ENCODE measurements at places on chromosomes 7 and 10.

GRCh38 chr10:50416181-50416824, 165.0 kb upstream of the ASAH2 start:
- H3K4me1 ChIP-seq: no peaks in the 10 kb centered on the region
- DNase-seq: no peak
- no peaks in the 10 kb centered on the region for H3K36me3 ChIP-seq
- H3K27me3 ChIP-seq: no peaks in the 10 kb centered on the region

- peak; percentile 43 for DNase-seq
- no peaks in the 10 kb centered on the region for H3K27me3 ChIP-seq
- H3K4me3 ChIP-seq: no peak overlapping the region
- no peak overlapping the region for H3K27ac ChIP-seq
- H3K36me3 ChIP-seq: no peaks in the 10 kb centered on the region
These were observed 16.4 kb downstream of the KCP start for GRCh38 chr7:128894101-128894440.

GRCh38 chr7:35450456-35451214, 196.7 kb upstream of the TBX20 start:
- H3K27ac ChIP-seq: no peak overlapping the region
- no peak overlapping the region for H3K4me3 ChIP-seq
- no peaks in the 10 kb centered on the region for H3K4me1 ChIP-seq
- no peaks in the 10 kb centered on the region for H3K36me3 ChIP-seq
- no peaks in the 10 kb centered on the region for H3K27me3 ChIP-seq

DNA sequence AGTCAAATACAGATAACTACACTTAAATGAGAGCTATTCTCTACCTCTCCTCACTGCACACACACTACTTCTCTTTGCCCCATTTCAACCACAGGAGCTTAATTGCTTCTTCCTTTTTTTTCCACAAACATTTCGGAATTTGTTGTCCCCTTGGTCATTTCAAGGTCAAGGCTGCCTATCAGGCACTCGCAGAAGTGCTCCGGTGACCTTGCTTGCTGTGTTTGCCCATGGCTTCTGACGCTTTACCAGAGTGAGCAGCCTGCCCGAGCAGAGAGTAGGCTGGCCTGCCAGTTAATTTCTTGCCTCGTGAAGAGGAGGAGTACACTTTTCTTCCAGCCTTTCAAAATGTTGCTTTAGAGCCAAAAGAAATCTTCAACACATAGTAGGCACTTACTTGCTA, 297.1 kb upstream of the LRGUK start:
- H3K36me3 ChIP-seq: no peaks in the 10 kb centered on the region
- H3K4me1 ChIP-seq: no peaks in the 10 kb centered on the region
- no peaks in the 10 kb centered on the region for H3K27me3 ChIP-seq
- H3K4me3 ChIP-seq: no peak overlapping the region

DNA sequence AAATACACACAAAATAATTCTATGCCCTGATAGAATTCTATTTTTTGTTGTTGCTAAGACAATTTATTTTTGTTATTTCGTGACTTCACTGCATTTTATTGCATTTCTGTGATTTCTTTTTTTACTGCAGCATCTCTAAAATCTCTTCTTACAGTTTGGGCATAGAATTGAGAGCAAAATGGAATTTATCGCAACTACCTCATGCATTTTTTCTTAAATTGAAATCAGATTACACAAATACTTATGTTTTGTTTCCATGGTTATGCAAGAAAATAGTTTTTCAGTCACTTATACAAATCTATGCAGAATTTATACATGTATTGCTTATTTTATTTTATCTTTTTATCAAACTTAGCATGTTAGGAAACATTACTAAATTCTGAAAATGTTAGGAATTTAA, 781.8 kb upstream of the LRRTM3 start:
- no peak overlapping the region for H3K4me3 ChIP-seq
- DNase-seq: no peak
- no peak overlapping the region for H3K27ac ChIP-seq
- no peaks in the 10 kb centered on the region for H3K4me1 ChIP-seq
- no peaks in the 10 kb centered on the region for H3K27me3 ChIP-seq
- H3K36me3 ChIP-seq: no peaks in the 10 kb centered on the region

GRCh38 chr10:49734676-49735075, 27.4 kb downstream of the OGDHL start:
- no peak for DNase-seq
- H3K27ac ChIP-seq: no peak overlapping the region
- H3K4me1 ChIP-seq: no peaks in the 10 kb centered on the region
- no peaks in the 10 kb centered on the region for H3K36me3 ChIP-seq
- no peaks in the 10 kb centered on the region for H3K27me3 ChIP-seq
- H3K4me3 ChIP-seq: no peak overlapping the region

DNA sequence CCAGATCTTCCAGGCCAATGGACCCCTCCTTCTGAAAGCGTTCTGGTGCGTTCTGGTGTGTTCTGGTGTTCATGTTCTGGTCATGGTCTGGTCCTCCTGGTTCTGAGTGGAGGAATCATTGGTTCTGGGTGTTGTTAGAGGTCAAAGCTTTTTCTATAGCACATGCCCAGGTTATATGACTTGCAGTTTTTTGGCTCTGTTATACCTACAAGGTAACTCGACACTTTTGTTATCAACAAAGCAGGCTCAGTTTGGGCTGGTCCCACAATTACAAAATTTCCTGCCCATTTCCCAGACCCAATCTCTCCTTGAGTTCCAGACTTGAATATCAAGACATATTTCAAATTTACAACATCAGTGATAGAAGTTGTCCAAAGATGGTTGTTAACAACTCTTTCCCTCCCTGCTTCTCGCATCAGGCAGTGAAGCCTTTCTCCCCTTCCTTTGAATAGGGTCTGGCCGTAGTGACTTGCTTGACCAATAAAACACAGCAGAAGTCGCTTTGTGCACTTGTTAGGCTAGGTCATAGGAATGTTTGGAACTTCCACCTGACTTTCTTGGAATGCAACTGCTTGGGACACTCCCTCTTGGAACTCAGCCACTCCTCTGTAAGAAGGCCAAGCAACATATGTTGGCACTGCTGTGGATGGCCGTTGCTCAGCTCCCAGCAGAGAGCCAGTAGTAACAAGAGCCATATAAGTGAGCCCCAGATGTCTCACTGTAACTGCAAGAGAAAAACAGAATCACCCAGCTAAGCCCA, 83.1 kb upstream of the STEAP1B start:
- no peaks in the 10 kb centered on the region for H3K4me1 ChIP-seq
- H3K36me3 ChIP-seq: no peaks in the 10 kb centered on the region
- no peak for DNase-seq
- H3K27ac ChIP-seq: no peak overlapping the region

DNA sequence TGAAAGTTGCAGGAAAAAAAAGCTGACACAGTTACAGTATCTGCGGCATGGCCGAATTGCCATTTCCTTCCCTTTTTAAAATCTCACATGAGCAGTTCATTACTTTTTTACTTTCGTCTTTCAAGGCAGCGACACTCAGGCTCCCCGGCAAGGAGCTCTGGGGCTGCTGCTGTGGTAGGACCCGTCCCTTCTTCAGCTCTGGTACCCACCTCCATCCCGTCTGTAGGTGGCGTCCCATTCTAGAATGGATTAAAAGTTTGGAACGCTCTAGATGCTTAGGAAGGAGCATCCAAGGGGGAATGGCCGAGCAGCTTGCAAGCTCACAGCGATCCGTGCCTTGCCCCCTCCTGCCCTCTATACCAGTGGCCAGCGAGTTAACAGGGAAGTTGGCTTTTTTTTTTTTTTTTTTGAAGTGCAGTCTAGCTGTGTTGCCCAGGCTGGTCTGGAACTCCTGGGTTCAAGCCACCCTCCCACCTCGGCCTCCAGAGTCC, 22.8 kb upstream of the TTYH3 start:
- peak; percentile 50 for DNase-seq
- H3K4me3 ChIP-seq: no peak overlapping the region
- H3K36me3 ChIP-seq: no peaks in the 10 kb centered on the region
- H3K27me3 ChIP-seq: no peaks in the 10 kb centered on the region
